ENCODE measurements at places on chromosomes 11 and 22.

- DNase-seq, result no peak
These were observed 31.1 kb upstream of the ARHGAP32 start for GRCh38 chr11:129223260-129223659.

GRCh38 chr11:11605821-11606450 lies 15.9 kb downstream of the GALNT18 start:
- no peak for DNase-seq

GRCh38 chr11:127044535-127044934 lies 44.0 kb upstream of the KIRREL3 start:
- DNase-seq, result no peak

GRCh38 chr11:46649180-46649738 lies 31.9 kb downstream of the ATG13 start:
- peak; percentile 96 for DNase-seq

- peak; percentile 99 for DNase-seq
These were observed at the start of the genes ARFIP2 and TIMM10B for GRCh38 chr11:6481012-6481923. Gene ARFIP2, minus strand, starts transcription at chr11:6481331. Its CDS starts 910 bp downstream, at chr11:6480421. Gene TIMM10B, plus strand, starts transcription at chr11:6481501. Its CDS starts 16 bp downstream, at chr11:6481517.

DNA sequence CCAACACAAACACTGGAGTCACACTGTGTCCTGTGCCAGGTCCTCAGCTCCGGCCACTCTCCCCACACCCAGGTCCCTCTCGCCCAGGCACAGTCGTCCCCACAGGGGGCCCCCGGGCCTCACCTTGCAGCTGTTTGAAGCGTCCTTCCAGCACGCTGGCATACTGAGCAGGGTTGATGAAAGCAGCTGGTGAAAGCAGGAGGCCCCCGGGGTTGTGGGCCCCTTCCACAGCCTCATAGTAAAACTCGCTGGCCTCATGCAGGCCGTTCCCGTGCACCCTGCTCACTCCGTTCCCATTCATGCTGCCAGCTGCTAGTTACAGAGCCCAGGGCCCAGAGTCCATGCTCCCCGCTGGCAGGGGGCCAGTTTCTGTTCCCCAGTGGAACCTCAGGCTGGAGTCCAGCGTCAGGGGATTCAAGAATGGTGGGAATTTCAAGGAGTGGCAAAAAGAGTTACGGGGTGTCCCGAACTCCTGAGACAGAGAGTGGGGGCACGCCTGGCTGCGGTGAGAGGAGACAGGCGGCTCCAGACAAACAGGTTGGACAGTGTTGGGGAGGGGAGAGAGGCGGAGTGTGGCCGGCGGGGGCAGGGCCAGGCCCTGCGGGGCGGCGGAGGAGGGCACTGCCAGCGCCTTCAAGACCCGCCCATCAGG lies 10.6 kb downstream of the SPTBN2 start:
- no peak for DNase-seq

GRCh38 chr22:47337161-47337621 lies 574.7 kb downstream of the TBC1D22A start:
- DNase-seq, result peak; percentile 70

- DNase-seq, result no peak
These were observed 6.4 kb downstream of the LTBP3 start for GRCh38 chr11:65551572-65552387.

DNA sequence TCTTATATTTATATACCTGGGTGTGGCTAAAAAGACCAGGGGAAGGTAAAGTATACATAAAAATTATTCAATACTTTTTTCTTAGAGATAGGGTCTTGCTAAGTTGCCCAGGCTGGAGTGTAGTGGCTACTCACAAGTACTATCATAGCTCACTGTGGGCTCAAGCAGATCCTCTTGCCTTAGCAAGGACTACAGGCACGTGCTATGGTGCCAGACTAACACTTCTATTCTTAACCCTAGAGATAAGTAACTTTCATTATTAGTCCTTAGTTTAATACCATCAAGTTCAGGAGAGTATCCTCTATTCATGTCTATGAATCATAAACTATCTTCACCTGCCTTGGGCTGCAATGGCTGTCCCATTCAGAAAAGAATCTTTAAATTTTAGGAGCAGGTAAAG lies 11.9 kb downstream of the FCHSD2 start:
- DNase-seq, result no peak

DNA sequence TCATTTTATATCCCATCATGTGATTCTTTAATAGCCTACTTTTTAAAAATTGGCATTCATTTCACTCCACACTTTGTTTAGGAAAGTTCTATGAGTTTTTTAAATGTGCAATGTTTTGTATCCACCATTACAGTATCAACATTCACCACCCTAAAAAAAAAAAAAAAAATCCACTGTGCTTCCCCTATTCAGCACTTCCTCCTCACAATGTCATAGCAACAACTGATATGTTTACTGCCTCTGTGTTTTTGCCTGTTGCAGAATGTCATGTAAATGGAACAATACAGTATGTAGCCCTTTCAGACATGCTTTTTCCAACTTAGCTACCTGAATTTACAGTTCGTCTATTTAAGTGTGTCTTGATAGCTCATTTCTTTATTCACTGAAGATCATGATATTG lies 754.2 kb downstream of the FAM181B start:
- no peak for DNase-seq

DNA sequence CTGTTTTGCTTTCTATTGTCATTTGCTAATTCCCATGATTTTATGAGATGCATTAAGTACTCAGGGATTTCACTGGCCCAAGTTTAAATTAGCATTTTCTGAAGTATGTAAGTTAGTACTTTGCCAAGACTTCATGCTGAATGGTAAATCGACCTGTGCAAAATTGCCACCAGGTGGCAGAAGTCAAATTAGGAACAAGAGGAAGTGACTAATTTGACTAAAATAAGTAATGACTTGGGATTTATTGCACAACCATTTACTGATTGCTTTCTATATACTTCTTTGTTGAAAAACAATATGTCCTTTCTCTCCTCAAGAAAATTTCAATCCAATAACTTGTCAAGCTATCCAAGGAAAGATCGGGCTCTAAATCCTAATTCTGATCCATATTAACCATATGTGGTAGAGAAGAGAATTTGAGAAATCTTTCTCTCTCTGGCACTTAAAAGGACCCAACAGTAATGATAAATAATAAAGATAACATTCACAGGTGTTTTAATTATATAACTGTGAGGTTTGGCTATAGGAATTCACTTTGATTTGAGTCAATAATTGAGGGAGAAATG lies 253.7 kb upstream of the CHORDC1 start:
- peak; percentile 23 for DNase-seq

- no peak for DNase-seq
These were observed 534 bp downstream of the WNT7B start for GRCh38 chr22:45976254-45977002.

DNA sequence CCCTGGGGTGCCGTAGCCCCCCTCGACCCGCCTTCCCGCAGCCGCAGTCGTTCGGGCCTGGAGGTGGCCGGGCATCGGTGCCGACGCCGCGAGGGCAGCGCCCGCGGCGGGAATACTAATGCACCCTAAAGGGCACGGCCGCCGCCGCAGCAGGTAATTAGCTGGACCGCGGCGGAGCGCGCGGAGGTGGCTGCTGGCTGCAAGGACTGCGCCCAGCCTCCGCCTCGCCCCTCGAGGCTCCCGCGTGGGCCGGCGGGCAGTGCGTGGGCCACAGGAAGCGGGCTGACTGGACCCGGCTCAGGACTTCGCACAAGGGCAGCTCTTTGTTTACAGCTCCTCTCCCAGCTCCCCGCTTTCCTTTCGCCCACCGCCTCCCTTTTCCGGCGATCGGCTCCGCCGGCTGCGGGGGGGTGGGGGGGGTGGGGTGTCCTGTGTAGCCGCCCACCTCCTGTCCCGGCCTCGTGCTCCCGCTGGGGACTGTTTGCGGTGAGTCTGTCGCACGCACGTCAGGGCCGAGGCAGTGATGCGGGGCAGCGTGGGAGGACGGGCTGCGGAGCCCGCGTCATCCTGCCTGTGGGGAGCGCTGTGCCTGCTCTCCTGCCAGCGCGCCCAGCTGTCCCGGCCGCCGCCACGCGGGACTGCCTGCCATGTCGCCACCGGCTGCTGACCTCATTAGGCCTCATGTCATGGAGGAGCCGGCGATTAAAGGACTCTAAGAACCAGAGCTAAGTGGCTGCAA lies 53.2 kb downstream of the GRIK4 start:
- DNase-seq, result peak; percentile 36

DNA sequence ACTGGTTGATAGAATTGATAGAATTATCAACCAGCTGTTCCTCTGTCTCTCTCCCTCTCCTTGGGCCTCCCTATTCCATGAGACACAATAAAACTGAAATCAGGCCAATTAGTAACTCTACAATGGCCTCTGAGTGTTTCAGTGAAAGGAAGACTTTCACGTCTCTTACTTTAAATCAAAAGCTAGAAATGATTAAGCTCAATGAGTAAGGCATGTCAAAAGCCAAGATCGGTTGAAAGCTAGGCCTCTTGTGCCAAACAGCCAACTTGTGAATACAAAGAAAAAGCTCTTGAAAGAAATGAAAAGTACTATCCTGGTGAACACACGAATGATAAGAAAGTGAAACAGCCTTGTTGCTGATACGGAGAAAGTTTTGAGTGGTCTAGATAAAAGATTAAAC lies 16.6 kb downstream of the PIH1D2 start:
- DNase-seq, result no peak

DNA sequence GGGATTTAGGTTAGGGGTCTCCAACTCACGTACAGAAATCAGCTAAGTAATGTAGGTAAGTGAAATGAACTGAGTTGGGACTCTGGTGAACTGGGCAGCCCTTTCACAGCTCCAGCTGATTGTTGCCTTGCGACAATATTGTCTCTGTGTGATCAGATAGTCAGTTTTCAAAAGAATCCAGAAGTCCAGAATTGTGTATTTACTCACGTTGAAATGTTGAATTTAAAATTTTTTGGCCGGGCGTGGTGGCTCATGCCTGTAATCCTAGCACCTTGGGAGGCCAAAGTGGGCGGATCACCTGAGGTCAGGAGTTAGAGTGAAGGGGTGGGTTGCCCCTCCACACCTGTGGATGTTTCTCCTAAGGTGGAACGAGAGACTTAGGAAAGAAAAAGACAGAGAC lies 18.8 kb upstream of the WDR74 start:
- no peak for DNase-seq

- DNase-seq, result no peak
These were observed 540 bp downstream of the MEN1 start for GRCh38 chr11:64809781-64810241.

GRCh38 chr11:15374418-15374817 lies 259.7 kb downstream of the INSC start:
- DNase-seq, result no peak

- no peak for DNase-seq
These were observed 4.0 kb downstream of the A4GALT start for GRCh38 chr22:42716649-42717127.

- DNase-seq, result no peak
These were observed 67.2 kb downstream of the SGSM1 start for GRCh38 chr22:24873226-24873625.

- DNase-seq, result no peak
These were observed 1101.6 kb upstream of the RAG2 start for GRCh38 chr11:37699644-37700043.

DNA sequence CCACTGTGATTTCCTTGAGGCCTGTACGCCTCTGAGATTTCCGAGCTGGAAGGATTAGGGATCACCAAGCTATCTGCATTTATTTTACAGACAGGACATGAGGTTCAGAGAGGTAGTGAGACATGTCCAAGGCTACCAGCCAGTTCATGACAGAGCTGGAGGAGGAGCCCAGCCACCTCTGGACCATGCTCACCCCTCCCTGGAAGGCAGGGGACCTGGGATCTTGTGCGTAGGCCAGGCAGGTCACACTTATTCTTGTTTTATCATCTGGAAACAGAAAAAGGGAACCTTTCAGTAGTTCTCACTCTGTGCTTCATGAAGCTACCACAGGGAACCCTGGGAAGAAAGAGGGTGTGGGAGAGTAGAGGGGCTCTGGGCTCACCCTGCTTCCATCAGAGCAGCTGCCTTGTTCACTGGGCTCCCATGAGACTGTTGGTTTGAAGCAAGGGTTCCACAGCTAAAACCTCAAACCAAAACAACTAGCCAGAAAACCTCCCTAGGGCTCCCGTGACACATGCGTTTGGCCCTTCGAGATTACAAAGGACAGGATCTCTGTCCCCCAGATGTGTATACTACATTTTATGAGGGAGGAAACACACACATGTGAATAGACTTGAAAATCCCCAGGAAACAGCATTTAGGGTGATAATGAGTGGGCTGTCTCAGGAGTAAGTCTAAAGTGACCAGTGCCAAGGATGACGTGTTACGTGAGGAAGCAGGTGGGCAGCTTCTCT lies 106.4 kb downstream of the DSCAML1 start:
- peak; percentile 40 for DNase-seq

DNA sequence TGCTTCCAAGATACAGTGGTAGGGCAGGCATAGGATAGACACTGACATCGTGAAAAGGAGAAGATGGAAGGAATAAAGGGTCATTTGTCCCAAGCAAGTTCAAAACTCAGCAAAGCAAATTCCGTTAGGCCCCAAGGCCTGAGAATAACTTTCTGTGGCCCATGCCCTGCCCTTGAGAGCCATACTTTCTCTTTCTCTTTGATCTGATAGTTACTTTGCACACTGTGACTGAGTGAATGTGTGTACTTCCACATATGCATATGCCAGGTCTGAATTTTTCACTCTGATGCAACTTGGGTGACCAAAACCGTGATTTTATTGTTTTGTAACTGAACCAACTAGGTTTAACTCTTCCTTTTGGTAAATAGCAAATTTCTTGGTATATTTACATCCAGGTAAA lies 371.5 kb downstream of the RAB38 start:
- DNase-seq, result no peak

DNA sequence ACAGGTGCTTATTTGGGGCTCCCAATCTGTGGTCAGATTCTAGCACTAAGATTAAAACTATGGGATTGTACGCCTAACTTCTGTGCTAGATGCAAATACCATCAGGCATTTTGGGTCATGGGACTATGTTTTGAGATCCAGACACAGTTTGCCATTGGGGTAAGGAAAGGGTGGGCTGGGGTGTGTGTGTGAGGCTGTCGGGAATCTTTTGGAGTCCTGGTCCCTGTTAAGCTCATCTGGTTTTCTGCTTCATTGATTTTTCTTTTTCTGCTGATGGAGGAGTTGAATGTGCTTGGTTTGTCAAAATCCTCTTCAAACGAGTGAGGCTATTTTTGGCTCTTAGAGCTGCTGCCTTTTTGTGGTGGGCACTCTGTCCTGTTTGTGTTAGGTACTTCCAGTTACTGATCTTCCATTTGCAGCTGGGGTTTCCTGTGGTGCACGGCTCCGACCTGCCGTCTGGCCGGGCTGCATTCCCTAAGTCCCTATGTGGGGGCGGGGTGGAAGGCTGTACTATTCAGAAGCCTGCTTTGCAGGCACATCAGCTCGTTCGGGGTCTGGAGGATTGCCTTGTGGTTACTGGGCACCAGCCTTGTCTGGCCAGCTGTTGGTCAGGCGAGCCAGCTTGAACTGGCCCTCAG lies 2.9 kb downstream of the BCR start:
- DNase-seq, result peak; percentile 31

- DNase-seq, result peak; percentile 29
These were observed 5.0 kb downstream of the SEZ6L start for GRCh38 chr22:26174280-26174679.

GRCh38 chr22:48218889-48219420 lies 1456.5 kb downstream of the TBC1D22A start:
- no peak for DNase-seq

- DNase-seq, result peak; percentile 96
These were observed 155.7 kb downstream of the NAV2 start for GRCh38 chr11:19868281-19868821.

DNA sequence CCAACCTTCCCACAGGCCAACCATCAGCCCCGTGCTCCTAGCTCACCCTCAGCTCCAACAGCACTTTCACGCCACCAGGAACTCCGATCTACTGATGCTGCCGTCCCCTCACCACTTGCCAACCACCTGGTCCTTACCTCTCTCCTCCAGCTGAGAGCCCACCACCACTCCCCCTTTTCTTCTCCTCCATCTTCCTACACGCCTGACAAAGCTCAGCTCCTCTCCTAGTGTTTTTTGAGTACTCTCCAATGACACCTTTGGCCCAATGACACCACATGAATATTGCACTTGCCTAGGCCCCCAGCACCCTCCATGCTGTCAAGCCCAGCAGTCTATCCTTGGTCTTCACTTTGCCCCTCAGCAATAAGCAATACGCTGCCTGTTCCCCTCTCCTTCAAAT lies 30.7 kb downstream of the HIRA start:
- DNase-seq, result no peak
